Esophagus squamous epithelium (tissue), 5 donors: ENCODE measurements at places on chromosomes 7 and 10.
A peak's percentile ranks its signal among the peaks of the same experiment; 100 is the strongest.

GRCh38 chr7:123966936-123967335 lies 41.9 kb downstream of the SPAM1 start:
- no peak for DNase-seq

- DNase-seq = no peak
Measured at GRCh38 chr7:95996174-95996573, 223.8 kb downstream of the DYNC1I1 start.

- no peak for DNase-seq
Measured at GRCh38 chr10:91287276-91287675, 66.8 kb downstream of the PCGF5 start.

DNA sequence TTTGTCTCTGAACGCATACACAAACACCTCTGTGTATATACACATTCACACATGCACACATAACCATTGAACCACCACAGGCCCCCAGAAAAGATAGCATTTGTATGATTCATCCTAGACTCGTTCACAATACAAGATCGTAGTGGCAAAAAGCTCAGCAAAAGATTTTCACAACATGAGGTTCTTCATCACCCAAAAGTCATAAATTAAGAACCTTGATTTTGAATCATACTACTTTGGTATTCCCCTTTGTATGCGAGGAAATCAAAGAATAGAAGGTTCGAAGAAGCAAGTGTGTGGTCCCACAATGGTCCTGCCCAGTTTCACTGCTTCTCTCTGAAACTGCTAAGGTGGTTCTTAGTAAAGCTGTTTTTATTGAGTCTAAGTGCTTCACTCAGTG lies 200.7 kb downstream of the CELF2 start:
- DNase-seq = no peak

DNA sequence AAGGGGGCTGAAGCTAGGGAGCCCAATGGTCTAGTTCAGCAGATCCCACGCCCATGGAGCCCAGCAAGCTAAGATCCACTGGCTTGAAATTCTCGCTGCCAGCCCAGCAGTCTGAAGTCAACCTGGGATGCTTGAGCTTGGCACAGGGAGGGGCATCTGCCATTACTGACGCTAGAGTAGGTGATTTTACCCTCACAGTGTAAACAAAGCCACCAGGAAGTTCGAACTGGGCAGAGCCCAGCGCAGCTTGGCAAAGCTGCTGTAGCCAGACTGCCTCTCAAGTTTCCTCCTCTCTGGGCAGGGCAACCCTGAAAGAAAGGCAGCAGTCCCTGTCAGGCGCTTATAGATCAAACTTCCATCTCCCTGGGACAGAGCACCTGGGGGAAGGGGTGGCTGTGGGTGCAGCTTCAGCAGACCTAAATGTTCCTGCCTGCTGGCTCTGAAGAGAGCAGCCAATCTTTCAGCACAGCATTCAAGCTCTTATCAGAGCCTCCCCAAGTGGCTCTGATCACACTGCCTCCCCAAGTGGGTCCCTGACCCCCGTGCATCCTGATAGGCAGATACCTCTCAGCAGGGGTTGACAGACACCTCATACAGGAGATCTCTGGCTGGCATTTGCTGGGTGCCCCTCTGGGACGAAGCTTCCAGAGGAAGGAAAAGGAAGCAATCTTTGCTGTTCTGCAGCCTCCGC lies 167.8 kb downstream of the CCDC71L start:
- DNase-seq = no peak

GRCh38 chr7:6078548-6078947 lies 47.4 kb downstream of the ANKRD61 start:
- DNase-seq = no peak

- DNase-seq = no peak
Measured at GRCh38 chr7:39400836-39401235, 165.4 kb upstream of the YAE1 start.

GRCh38 chr7:16207321-16207720 lies 214.0 kb downstream of the CRPPA start:
- DNase-seq = no peak

- DNase-seq = no peak
Measured at GRCh38 chr7:132759482-132760243, 183.4 kb upstream of the PLXNA4 start.

DNA sequence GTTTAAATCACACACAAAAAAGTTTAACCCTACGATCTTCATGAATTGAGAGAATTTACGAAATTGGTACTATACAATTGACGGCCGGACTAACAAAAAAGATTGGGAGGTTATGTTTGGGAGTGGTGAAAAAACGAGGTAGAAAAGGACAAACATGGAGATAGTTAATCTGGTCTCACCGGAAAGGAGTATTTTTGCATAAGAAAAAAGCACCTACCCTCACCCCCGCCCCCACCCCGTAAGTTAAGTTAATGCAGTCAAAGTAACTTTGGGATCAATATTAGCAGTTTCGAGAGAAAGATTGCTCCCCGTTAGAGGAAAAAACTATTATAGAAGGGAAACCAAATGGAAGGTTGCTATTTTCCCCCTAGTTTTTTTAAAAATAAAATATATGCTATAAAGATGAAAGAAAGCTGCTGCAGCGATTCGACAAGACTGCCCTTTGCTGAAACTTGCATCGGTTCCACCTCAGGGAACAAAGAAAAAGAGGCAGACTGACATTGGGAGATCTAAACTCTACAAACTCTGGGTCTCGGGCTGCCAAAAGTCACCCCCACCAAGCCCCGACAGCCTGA lies 3.5 kb downstream of the SP8 start:
- no peak for DNase-seq

DNA sequence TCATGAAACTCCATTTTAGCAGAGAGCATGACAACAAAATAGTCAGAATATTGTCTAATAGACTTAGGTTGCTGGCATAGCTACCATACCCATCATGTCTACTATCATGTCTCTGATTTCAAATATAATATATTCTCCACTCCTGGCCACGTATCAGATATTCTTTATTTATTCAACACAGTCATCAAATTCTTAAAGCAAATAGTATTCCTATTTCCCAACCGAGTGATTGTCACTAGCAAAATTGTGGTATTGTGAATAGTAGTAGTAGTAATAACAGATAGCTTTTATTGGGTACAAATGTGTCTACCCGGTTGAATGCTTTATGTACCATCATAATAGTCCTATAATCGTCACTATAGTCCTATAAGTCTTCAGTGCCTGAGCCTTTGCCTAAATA lies 918.6 kb downstream of the KCNMA1 start:
- no peak for DNase-seq

GRCh38 chr10:14873090-14873760 lies 5.4 kb upstream of the SUV39H2 start:
- no peak for DNase-seq

DNA sequence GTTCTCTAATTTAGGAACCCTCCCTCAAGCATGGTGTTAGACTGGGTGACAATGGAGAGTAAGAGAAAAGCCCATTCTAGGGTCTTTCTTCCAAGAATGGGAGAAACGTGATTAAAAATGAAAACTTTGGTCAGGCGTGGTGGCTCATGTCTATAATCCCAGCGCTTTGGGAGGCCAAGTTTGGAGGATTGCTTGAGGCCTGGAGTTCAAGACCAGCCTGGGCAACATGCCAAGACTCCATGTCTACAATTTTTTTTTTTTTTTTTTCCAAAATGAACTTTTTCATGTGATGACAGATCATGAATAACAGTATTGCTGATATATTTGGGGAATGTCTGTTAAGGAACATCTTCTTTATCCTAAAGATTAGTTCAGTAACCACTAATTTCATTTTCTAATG lies 194.6 kb downstream of the MLLT10 start:
- DNase-seq = no peak

GRCh38 chr10:20966426-20966825 lies 69.3 kb upstream of the NEBL start:
- no peak for DNase-seq

GRCh38 chr10:124647421-124648130 lies 96.6 kb downstream of the FAM53B start:
- DNase-seq = peak; percentile 50

DNA sequence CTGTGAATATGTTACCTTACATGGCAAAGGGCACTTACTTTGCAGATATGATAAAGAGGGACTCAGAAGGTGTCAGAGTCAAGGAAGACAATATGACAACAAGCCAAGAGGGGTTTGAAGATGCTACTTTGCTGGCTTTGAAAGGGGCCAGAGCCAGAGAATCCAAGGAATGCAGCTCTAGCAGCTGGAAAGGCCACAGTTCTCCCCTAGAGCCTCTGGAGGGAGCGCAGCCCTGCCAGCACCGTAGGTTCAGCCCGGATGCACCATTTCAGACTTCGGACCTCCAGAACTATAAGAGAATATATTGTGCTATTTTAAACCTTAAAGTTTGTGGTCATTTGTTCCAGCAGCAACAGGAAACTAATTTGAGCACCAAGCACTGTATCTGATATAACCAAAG lies 32.9 kb upstream of the WDR11 start:
- no peak for DNase-seq

- no peak for DNase-seq
Measured at GRCh38 chr7:26860361-26860760, 4.0 kb downstream of the SKAP2 start.

GRCh38 chr7:141575164-141575563 lies 24.0 kb downstream of the AGK start:
- no peak for DNase-seq

- no peak for DNase-seq
Measured at GRCh38 chr10:81920213-81920829, 45.3 kb downstream of the NRG3 start.

GRCh38 chr7:19248681-19249080 lies 103.5 kb upstream of the FERD3L start:
- no peak for DNase-seq

DNA sequence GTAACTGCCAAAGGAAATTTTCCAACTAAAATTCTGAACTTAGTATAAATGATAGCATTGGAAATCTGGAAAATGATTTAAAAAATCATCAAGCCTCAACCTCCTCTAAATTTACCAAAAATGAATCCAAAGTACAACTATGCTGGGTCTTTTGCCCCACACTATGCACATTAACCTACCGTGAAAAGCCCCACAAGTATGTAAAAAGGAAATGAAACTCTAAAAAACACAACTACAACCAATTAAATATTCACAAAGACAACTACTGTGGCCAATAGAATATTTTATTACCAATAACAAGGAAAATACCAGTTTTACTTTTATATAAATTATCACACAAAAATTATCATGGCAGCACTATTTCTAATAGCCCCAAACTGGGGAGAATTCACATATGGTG lies 19.3 kb downstream of the EIF3A start:
- DNase-seq = no peak

GRCh38 chr7:24826662-24827020 lies 69.4 kb upstream of the GSDME start:
- DNase-seq = no peak
